Activated CD4-positive, alpha-beta T cell treated with anti-CD3 and anti-CD28 coated beads for 1 hour (primary cell): ENCODE measurements at places on chromosomes 6 and 20.

GRCh38 chr6:139540276-139540675 lies 165.8 kb upstream of the CITED2 start:
- no peak for DNase-seq

DNA sequence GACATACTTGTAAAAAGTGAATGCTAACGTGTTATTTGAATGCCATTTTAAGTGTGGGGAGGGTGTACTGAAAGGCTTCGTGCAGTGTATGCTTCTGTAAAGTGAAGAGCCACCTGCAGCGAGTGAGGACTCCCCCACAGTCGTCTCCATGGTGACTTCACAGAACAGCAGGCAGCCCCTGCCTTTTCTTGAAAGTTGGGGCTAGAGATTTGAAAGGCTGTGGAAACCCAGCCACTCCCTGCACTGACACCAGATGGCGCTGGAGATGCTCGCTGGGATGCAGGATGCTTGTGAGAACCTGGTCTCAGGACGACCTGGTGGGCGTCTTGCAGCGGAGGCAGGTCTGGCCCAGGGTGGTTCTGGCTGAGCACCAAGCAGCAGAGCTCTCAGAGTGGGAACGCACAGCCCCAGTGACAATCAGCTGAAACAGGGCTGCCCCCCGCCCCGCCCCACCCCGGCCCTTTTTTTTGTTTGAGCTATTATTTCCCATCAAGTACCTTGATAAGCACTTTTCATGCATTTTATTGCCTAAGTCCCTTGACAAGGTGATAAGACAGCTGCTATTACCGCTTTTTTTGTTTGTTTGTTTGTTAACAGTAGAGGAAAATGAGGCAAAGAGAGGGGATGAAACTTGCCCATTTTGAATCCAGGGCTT lies 150.3 kb downstream of the SYCP2 start:
- DNase-seq, result no peak

GRCh38 chr6:28424163-28424562 lies 19.1 kb downstream of the ZSCAN23 start:
- no peak for DNase-seq

- DNase-seq, result no peak
These were observed 52.8 kb upstream of the AKIRIN2 start for GRCh38 chr6:87754828-87755227.

- no peak for DNase-seq
These were observed 6.4 kb upstream of the PNPLA1 start for GRCh38 chr6:36263390-36264000.

- DNase-seq, result no peak
These were observed 743.3 kb upstream of the CHD6 start for GRCh38 chr20:42361402-42361970.

DNA sequence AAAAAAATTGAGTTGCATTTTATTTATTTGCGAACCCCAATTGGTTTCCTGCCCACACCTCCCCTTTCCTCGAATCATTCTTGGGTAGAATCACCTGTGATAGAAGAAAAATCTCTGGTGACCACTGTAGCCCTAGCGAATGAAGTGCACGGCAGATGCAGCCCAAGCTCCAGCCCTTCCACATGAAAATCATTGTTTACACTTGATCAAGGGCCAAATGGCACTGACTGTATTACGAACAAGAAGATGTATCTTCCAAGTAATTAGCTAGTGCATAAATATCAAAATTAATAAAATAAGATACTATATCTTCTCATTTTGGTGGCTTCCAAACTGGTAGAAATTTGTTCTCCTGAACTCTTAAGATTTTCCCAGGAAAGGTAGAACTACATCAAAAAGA lies 93.4 kb upstream of the ARID1B start:
- no peak for DNase-seq

DNA sequence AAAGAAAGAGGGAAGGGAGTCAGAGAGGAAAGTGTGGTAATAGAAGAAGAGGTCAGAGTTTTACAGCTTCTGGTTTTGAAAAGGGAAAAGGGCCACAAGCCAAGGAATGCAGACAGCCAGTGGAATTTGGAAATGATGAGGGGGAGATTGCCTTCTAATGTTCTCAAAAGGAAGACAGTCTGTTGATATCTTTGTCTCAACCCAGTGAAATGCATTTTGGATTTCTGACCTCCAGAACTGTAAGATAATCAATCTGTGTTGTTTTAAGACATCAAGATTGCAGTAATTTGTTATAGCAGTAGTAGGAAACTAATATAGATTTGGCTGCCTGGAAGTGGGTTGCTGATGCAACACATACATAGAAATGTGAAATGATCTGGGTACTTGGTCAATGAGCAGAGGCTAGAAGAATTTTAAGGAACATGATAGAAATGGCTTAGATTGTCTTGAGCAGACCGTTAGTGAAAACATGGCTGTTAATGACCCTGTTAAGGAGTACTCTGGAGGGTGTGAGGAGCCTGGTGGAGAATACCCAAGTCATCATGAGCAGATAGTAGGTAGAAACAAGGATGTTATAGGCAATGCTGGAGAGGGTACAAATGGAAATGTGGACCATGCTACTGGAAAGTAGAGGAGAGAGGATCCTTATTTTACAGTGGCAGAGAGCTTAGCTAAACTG lies 255.8 kb upstream of the RAB32 start:
- DNase-seq, result no peak

GRCh38 chr6:147170269-147170668 lies 33.9 kb upstream of the STXBP5 start:
- no peak for DNase-seq

- no peak for DNase-seq
These were observed 111.0 kb downstream of the TBXT start for GRCh38 chr6:166056637-166057036.

GRCh38 chr20:47241345-47241781 lies 115.1 kb downstream of the ZMYND8 start:
- DNase-seq, result no peak

DNA sequence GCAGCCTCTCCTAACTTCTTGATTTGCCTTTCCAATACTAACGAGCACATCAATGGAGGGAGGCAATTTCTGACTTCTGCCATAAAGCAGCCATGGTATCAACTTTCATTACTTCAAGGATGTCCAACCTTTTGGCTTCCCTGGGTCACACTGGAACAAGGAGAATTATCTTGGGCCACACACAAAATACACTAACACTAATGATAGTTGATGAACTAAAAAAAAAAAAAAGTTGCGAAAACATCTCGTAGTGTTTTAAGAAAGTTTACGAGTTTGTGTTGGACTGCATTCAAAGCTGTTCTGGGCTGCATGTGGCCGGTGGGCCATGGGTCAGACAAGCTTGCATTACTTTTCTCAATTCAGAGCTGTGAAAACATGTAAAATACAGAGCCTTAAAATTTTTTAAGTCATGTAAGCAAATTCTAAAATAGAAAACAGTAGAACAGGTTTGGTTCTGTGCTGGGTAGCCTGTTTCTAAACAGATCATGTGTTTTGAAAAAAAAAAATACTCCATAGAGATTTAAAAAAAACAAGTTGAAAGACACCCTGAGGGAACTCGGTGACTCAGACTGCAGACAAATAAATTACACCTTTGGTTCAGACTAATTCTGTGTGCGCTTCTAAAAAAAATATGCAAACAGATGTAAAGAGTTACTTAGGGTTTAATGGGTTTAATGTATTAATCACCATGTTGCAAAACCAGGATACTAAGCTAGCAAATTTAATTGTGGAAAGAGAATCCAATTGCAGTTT lies 43.6 kb upstream of the SLC22A23 start:
- no peak for DNase-seq
